Stimulated activated CD8-positive, alpha-beta memory T cell treated with anti-CD3 and anti-CD28 coated beads, Interleukin-4, amount 100 ng/mL, for 24 hours (primary cell): ENCODE measurements at places on chromosomes 1 and 21.

GRCh38 chr1:12478612-12478985 is 139.4 kb downstream of the DHRS3 start:
- DNase-seq: no peak

- no peak for DNase-seq
Measured at GRCh38 chr1:226736001-226736907, 2.8 kb downstream of the ITPKB start.

GRCh38 chr1:26284597-26285347 is 4.9 kb downstream of the SH3BGRL3 start:
- peak; percentile 93 for DNase-seq

DNA sequence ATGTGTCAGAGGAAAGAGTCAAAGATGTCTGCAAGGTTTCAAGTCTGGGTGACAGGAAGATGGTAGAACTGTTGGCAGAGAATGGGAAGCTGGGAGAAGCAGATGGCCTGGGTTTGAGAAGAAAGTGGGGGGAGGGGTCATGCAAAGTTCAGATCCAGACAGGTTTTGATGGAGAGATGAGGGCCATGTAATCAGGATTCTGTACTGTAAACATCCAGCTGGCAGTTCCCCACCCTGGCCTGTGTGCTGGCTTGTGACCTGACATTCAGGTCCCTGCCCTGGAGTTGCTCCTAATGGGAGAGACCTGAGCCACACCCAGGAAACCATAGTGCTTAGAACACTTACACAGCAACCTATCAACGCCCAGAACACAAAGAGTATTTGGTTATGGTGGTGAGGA is 15.6 kb upstream of the ETV3 start:
- DNase-seq: no peak

DNA sequence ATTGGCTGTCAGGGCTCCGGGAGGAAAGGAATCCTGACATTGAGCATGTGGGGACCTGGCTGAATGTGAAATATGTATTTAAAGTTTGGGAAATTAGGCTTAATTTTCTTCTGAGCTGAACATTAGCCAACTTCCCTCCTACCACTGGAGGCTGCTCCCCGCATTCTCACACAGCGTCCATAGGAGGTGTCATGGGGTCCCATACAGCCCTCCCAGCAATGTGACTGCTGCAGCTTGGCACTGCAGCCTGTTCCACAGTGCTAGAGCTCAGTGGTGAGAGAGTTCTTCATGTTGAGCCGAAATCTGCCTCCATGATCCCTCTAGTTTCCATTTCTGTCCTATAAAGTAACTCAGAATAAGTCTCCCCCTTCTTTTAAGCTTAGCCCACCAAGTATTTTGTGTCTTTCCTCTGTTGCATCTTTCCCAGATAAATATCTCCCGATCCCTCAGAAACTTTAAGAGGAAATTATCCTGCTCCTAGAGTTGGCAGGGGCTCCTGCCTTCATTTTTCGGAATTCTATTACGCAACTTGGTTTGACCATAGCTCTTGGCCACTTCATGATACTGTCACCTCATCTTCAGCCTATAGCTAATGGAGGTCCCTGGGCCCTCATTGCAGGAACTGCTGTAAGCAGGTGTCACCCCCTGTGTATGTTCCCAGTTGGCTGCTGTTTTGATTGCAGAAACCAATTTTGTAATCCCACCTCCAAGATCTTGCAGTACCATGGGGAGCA is 2.0 kb downstream of the FCRL6 start:
- DNase-seq: no peak

- no peak for DNase-seq
Measured at GRCh38 chr1:79005945-79006344, 585 bp downstream of the ADGRL4 start.

GRCh38 chr1:245489838-245490237 is 335.1 kb downstream of the KIF26B start:
- no peak for DNase-seq

- DNase-seq: no peak
Measured at GRCh38 chr1:94942171-94943128, 15.5 kb upstream of the CNN3 start.

- no peak for DNase-seq
Measured at GRCh38 chr1:78385744-78386462, 104.9 kb upstream of the PTGFR start.

DNA sequence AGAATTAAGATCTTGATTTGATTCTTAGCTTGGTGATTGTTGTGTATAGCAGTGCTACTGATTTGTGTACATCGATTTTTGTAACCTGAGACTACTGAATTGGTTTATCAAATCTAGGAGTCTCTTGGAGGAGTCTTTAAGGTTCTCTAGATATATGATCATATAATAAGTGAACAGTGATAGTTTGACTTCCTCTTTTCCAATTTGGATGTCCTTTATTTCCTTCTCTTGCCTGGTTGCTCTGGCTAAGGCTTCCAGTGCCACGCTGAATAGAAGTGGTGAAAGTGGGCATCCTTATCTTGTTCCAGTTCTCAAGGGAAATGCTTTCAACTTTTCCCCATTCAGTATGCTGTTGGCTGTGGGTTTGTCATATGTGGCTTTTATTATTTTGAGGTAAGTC is 61.5 kb upstream of the LYST start:
- DNase-seq: no peak

DNA sequence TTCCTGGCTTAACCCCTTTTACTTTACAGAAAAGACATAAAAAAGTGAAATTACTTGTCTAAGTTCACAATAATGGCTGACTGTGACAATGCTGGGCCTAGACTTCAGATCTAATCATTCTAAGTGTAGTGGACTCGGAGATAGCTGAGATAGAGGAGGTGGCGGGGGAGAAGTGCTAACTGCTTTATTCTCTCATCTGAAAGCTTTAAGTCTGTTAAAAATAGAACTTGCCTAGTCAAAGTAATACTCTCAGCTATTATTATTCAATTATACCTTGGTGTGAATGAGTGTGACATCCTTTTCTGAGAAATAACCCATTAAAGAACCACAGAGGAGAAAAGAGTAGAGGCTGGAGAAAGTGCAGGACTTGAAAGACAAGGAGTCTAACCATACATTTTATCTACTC is 96.1 kb upstream of the OLIG2 start:
- DNase-seq: no peak

DNA sequence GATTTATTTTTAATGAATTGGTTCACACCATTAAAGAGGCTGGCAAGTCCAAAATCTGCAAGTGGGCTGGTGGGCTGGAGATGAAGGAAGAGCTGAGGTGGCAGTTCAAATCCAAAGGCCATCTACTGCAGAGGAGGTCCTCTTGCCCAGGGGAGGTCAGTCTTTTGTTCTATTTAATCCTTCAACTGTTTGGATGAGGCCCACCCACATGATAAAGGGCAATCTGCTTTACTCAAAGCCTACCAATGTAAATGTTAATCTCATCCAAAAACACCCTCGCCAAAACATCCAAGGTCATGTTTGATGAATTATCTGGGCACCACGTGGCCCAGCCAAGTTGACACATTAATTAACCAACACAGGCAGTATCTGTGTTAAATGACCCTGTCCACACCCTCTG is 99.0 kb downstream of the RRAGC start:
- DNase-seq: no peak

- DNase-seq: no peak
Measured at GRCh38 chr1:228062085-228062791, 20.3 kb upstream of the ARF1 start.

DNA sequence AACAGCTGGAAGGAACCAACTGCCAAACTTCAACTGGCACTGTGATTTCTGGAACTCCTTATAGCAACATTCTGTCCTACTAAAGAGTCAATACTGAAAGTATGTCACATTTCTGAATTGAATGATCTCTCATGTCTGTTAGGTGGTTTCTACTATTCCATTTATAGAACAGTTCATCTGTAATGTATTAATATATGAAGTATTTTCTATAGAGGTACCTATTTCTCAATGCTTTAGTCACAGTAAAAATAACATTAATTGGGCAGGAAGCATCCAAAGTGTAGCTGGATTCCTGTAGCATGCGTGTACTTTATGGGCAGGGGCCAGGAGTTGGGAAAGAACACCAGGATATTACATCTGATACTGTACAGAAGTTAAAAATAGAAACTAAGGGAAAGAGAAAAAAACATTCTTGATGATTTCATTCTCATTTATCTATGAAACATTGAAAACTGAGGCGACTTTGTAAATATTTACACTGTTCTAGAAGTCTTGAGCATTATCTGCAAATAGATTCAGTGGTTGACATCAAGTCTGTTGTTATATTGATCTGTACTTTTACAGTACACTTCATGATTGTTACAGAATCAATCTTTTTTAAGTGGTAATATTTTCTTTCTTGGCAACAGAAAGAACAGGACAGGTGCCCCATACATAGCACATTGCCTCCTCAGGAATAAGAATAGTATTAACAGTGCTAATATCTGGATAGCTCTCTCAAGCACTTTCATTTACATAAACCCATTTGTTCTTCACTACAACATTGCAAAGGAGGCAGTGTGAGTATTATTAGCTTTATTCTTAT is 6.2 kb upstream of the ZNF281 start:
- no peak for DNase-seq

- no peak for DNase-seq
Measured at GRCh38 chr1:184017306-184017705, 20.2 kb downstream of the COLGALT2 start.

DNA sequence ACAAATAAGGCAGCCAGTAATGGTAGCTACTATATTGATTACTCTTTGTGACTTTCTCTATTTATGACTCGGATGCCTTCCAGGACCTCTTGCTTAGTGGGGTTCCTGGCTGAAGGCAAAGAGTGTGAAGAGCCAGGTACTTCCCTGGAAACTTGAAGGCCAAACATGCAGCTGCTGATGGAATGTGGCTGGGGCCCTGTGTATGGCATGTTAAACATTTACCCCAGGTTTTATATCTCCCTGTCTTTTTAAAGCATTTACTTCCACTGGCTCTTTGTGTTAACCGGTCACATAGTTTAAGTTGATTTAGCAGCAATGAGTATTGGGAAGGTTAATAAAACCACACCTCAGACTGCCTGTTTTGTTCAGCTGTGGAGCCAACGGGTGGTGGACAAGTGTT is 45.7 kb upstream of the PAXBP1 start:
- DNase-seq: no peak

DNA sequence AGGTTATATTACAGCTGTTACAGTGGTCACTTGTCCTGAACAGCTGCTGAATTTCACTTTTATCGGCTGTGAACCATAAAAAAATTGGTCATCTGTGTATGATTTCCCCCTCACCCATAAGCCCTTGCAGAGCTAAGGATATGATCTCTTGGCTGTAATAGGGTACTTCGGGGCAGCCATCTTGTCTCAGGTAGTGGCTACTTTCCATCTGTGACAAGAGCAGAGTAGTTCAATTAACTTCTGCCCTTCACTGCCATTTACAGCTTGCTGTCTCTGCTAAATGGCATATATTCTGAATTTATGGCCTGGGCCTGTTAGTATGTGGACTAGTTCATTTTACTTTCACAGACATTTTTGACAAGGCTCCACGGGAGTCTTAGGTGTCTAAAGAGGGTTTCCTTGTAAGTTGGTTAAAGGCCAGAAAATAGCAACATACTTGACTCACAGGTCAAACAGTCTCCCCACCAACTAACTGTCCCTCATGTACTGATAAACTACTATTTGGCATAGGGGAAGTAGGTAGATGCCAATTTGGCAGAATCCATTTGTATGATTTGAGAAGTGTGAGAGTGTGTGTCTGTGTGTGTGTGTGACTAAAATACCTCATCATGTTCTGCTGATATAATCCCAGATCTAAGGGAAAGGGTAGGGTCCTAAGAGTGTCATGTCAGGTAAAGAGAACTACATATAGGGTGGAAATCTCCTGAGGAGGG is 151.6 kb downstream of the KCTD3 start:
- no peak for DNase-seq

DNA sequence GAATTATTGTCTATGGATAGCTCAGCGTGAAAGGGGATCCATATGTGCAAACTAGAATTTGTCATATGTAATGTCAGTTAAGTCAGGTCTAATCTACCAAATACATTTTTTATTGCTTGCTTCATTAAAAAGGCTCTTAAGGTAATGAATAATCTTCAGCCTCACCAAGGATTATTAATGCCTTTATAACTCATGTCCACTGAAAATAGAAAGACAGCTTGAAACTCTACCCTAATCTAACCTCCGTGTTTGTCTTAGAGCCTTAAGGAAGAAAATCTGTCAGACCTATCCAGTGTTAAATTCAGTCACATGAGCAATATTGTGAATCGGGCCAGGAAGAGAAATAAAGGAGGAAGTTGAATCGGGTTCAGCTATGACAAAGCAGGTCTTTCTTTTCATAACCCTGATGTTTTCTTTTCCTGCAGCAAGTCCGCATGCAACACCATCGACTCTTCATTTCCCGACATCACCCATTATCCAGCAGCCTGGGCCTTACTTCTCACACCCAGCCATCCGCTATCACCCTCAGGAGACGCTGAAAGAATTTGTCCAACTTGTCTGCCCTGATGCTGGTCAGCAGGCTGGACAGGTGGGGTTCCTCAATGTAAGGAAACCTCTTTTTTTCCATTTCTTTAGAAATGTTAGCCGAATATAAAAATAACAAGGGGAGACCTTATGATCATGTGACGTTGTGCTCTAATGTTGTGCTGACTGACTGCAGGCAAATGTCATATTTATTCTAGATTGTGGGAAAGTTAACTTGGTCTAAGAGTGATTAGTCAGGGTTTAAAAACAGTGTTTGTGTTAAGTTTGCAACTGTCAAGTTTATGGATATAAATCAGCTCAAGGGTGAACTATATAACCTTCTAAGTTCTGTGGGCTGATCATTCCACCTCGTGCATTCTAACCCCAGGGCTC is 321.0 kb downstream of the TM2D1 start:
- no peak for DNase-seq

DNA sequence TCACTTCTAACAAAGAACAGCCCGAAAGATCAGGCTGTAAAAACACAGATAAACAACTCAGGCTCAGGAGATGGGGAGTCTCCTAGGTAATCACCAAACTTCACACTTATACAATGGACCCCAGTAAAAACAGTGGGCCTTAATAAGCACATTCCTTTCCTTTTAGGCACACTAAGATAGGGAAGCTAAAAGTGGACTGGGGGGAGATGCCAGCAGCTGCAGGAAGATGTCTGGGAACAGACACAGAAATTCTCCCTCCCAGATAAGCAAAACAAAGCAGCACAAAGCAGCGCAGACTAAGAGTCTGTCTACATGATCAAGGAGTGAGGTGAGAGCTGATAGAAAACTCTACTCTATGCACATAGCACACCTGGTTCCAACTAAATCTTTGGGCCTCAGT is 29.0 kb upstream of the CTBS start:
- no peak for DNase-seq

- DNase-seq: peak; percentile 27
Measured at GRCh38 chr1:207077470-207078377, 10.9 kb upstream of the C4BPB start.

DNA sequence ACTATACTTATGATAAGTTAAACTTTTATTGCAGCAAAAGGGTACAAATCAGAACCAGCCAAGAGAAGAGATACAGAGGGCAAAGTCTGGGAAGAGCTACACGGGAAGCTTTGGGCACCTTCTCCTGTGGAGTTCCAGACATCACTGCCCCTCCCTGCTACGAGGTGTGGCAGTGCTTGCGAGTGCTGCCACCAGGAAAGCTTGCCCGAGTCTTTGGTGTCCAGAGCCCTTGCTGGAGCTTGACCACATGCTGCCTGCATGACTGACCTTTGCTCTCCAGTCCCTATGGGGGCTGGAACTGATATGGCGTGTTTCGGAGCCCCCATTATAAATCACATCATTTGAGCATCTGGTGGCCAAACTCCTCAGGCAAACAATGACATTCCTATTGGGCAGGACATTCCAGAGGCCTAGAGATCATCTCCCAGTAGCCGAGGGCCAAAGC is 23.4 kb downstream of the PLEKHO1 start:
- DNase-seq: no peak
